ENCODE measurements at places on chromosomes 3 and 15. TPM values are rescaled to one million over a fixed set of nuclear protein-coding genes. Genes with fewer than 3 reads are reported as not detected.

GRCh38 chr15:92184679-92185230, 208.9 kb upstream of the ST8SIA2 start:
- DNase-seq = no peak

- peak; percentile 27 for DNase-seq
These were observed 9.2 kb downstream of the ACAA1 start for GRCh38 chr3:38127611-38128302.

- DNase-seq = no peak
These were observed 37.0 kb downstream of the FEM1B start for GRCh38 chr15:68314563-68314962.

- DNase-seq = no peak
These were observed 472.7 kb upstream of the ARL6 start for GRCh38 chr3:97291901-97292300.

DNA sequence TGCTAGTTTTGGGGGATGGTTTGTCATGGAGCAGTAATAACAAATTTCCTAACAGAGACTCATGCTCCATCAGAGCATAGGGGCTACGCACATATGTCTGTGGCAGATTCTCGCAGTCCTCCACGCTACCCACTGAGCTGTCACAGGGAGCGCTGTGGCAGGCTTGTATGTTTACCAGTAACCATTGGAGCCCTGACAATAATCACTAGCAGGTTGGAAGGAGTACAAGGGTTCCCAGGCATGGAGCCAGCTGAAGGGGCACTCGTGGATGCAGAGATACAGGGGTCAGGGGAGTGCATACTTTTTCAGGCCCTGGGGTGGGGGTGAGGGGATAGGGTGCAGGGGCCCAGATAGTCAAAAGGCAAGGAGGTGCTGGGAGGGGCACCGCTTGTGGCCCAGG, 7.9 kb upstream of the GP9 start:
- no peak for DNase-seq

DNA sequence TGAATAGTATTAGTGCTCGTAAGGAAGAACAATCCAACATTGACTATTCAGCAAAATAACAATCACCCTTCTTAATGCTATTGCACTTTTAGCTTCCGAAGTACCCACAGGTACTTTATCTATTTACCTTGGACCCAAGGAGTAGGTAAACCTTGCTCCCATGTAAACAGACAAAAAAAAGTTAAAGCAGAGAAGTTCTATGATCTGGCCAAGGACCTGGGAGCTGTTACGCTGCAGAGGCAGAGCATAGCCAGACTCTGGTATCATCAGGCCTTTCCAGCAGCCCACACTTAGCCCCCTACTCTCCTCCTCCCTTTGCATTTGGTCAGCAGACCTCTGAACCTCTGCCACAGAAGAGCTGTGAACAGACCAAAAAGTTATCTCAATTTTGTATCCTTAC, 130.3 kb upstream of the TPM1 start:
- DNase-seq = no peak

- no peak for DNase-seq
These were observed 4.6 kb downstream of the CCPG1 start for GRCh38 chr15:55403531-55403930.

The ZNF385D gene
- not detected for total RNA-seq

The ACTRT3 gene
- total RNA-seq = 0.49 TPM

Measured in activated CD8-positive, alpha-beta memory T cell treated with anti-CD3 and anti-CD28 coated beads, Interleukin-2, amount 10 ng/mL, durations not matched to agents 7 days and 5 days (primary cell).